Activated CD8-positive, alpha-beta T cell treated with anti-CD3 and anti-CD28 coated beads, Interleukin-2, amount 10 ng/mL, durations not matched to agents 7 days and 5 days (primary cell): ENCODE measurements at places on chromosomes 2 and 18.

DNA sequence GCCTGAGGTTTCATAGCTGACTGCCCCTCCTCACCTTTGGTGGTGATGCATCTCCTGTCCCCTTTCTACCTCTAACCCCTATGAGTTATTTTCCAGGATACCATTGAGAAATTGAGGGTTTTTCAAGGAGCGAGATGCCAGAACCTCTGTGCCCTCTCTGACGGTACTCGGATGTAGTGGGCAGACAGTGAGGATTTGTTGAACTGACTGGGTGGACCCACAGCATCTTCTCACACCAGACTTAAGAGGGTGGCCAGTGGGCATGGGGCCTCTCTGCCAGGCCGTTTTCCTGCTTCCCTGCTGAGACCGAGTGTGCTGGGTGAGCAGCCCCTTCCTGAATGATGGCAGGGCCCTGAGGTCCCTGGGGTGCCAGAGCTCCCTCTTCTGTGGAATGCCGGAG is 46.3 kb downstream of the ARHGEF4 start:
- H3K4me3 ChIP-seq = no peak overlapping the region
- no peaks in the 10 kb centered on the region for H3K36me3 ChIP-seq
- no peak for DNase-seq
- peaks cover 10% of the 10 kb centered on the region for H3K27me3 ChIP-seq

DNA sequence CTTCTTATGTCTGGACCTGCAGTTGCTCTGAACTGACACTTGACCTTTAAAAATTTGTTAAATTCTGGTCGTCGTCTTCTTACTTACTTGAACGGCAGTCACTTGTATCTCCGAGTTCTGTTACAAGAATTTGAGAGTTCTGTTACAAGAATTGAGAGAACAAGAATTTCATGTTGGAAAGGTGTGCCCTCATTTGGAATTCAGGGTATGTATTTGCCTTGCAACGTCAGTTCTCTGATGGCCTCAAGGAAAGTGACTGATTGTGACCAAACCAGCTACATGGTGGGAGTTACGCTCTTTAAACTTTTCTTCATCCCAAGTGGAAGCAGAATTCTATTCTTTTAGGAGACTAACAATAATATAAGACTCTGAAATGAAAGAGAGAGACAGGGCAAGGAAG is 320.0 kb upstream of the TRIB2 start:
- peaks cover 2% of the 10 kb centered on the region for H3K27me3 ChIP-seq
- DNase-seq = no peak
- no peak overlapping the region for H3K4me3 ChIP-seq
- no peak overlapping the region for H3K27ac ChIP-seq

DNA sequence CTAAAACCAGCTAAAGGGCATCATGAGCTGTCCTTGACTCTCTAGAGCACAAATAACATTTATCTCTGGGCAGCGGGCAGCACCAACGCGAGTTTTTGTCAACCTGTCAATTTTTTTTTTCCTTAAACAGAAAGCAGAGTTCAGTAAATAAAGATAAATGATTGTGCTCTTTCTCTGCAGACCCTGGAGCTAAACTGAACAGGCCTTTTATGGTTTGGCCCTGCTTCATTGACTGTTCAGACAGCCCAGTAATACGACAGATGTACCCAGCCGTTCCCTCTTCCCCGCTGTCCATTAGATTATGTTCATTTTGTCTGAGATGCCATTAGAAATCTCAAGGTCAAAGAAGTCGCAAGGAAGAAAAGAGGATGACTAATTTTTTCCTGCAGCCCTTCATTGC is 280.5 kb upstream of the PIK3C3 start:
- no peak for DNase-seq
- no peak overlapping the region for H3K27ac ChIP-seq
- no peaks in the 10 kb centered on the region for H3K4me1 ChIP-seq
- no peaks in the 10 kb centered on the region for H3K27me3 ChIP-seq
- H3K4me3 ChIP-seq = no peak overlapping the region
- H3K36me3 ChIP-seq = no peaks in the 10 kb centered on the region

GRCh38 chr2:98514879-98515249 is 70.2 kb downstream of the INPP4A start:
- no peak overlapping the region for H3K4me3 ChIP-seq
- no peaks in the 10 kb centered on the region for H3K27me3 ChIP-seq

DNA sequence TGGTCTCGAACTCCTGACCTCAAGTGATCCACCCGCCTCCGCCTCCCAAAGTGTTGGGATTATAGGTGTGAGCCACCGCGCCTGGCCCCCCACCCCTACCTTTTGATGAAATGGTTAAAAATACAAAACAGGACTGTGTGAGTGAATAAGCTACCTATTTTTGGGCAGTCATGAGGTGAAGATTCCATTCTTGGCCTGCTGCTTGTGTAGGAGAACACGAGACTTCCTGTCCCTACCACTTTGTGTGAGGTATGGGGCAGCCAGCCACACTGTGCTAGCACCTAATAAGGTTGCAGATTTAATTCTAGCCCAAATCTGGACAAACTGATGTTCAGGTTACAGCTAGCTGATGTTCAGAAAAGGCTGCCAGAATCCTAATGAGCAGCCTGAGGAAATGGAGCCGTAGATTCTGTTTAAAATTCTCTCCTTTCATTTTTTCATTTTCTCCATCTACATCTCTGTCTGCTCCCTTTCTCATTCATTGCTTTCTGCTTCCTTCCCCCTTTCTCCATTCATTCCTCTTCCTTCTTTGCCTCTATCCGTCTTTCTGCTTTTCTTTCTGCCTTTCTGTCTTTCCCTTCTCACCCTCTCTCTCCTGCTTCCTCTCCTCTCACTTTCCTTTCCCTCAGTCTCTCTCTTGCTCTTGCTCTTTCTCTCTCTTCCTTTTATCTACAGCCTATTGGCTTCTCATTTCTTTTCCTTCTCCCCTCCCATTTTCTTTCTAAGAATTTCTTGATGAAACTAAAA is 4.6 kb upstream of the LTBP1 start:
- no peaks in the 10 kb centered on the region for H3K36me3 ChIP-seq
- no peak overlapping the region for H3K27ac ChIP-seq
- no peaks in the 10 kb centered on the region for H3K4me1 ChIP-seq
- no peak overlapping the region for H3K4me3 ChIP-seq

GRCh38 chr18:11177382-11177781 is 28.0 kb upstream of the PIEZO2 start:
- DNase-seq = no peak
- no peaks in the 10 kb centered on the region for H3K27me3 ChIP-seq
- H3K27ac ChIP-seq = no peak overlapping the region
- H3K4me3 ChIP-seq = no peak overlapping the region
- no peaks in the 10 kb centered on the region for H3K4me1 ChIP-seq

DNA sequence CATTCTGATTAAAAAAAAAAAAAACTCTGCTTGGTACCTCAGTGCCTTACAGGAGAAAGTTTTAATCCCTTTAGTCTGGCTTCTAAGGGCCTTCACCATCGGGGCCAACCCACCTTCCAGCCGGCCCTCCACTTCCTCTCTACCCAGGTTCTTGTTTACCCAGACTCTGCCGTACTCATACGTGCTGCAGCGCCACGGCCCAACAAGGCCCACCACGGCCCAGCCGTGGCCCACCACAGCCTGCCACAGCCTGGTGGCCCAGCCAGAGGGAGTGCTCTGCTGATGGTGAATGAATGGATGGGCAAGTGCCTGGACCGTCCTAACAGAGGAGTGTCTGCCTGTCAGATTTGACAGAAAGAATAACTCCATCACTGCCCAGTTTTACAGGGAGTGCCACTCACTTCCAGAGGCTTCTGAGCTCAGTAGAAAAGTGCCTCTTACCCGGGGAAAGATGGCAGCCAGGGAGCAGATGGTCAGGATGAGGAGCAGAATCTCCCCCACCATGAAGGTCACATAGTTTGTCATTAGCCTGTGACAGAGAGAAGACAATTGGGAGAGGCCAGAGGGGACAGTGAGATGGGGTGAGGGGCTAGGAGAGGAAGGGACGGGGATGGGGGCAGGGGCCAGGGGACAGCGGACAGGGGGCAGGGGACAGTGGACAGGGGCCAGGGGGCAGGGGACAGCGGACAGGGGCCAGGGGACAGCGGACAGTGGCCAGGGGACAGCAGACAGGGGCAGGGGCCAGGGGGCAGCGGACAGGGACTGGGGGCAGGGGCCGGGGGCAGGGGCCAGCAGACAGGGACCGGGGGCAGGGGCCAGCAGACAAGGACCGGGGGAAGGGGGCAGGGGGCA is 38.2 kb downstream of the CENPO start:
- no peak for DNase-seq
- no peak overlapping the region for H3K4me3 ChIP-seq
- H3K4me1 ChIP-seq = peaks cover 4% of the 10 kb centered on the region
- peaks cover 28% of the 10 kb centered on the region for H3K36me3 ChIP-seq
- no peak overlapping the region for H3K27ac ChIP-seq

DNA sequence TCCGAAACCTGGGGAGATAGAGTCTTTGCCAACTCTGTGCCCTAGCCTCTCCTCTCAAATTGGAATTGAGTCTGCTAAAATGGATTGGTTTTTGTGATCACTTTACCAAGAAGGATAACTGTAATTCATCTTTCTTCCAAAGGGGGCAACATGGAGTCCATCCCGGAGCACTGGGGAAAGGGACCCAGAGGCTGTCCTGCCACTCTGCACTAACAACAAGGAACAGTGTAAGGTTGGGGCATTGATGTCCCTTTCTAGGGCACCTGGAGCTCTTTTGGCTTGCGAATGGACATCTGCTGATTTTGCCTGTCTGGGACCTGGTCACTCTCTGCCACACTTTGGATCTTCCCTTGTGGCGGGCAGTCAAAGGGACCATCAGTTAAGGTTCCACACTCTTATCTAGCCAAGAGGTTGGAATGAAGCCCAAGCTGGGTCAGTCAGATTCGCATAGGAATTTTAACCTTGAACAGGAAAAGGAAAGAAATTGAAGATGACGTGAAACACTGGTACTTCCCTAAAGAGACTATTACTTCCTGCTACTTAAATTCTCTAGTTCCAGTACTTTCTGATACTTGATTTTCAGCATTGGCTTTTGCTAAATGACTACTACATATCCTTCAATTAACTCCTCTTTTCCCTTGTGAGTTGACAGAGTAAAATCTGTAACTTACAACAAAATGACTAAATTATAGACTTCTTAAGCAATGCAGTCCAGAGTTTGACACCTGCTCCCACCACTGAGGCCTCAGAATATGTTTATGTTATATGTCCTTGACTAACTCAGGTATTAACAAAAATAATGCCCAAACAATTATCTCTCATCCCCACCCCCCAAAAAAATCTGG is 64.7 kb upstream of the KLF7 start:
- no peaks in the 10 kb centered on the region for H3K36me3 ChIP-seq
- no peaks in the 10 kb centered on the region for H3K27me3 ChIP-seq

- no peaks in the 10 kb centered on the region for H3K36me3 ChIP-seq
- DNase-seq = no peak
- no peaks in the 10 kb centered on the region for H3K27me3 ChIP-seq
- no peaks in the 10 kb centered on the region for H3K4me1 ChIP-seq
These were observed 107.8 kb upstream of the ZNF521 start for GRCh38 chr18:25459814-25460213.

GRCh38 chr2:75853436-75853835 is 142.7 kb upstream of the GCFC2 start:
- no peak overlapping the region for H3K4me3 ChIP-seq
- H3K27ac ChIP-seq = no peak overlapping the region
- H3K27me3 ChIP-seq = no peaks in the 10 kb centered on the region
- no peak for DNase-seq
- H3K4me1 ChIP-seq = no peaks in the 10 kb centered on the region

DNA sequence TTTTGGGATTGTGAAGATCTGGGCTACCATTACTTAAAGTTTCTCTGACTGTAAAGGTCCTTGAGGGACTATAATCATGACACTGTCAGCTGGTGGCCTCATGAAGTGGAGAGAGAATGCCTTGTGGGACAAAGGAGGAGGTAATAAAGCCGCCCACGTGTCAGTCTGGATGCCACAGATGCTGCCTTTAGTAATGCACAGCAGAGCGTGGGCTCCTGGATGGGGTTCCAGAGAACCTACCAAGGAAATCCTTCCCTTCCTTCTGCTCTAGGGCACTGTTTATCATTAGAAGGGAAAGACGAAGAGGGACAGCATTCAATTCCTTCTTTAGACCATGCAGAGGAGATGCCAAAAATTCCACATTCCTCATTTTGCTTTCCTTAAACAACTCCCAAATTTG is 63.5 kb downstream of the COL5A2 start:
- H3K27ac ChIP-seq = no peak overlapping the region
- no peak overlapping the region for H3K4me3 ChIP-seq
- H3K4me1 ChIP-seq = no peaks in the 10 kb centered on the region
- no peaks in the 10 kb centered on the region for H3K36me3 ChIP-seq
- DNase-seq = no peak

DNA sequence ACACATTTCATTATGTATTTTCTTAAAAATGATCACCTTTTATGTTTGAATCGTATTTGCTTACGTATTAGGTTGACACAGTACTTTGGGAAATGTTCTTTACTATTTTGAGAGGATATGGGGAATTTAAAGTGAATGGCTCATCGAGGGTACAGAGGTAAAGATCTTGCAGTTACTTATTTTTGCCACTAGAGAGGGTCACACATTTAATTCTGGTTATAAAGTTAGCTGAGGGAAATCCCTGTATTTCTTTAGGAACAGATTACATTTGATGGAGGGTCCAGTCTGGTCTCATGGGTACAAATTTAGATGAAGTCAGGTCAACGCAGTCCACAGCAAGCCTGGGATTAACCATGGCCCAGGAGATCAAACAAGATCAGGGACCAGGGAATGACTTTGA is 24.5 kb downstream of the DYNC2LI1 start:
- H3K4me3 ChIP-seq = no peak overlapping the region
- no peaks in the 10 kb centered on the region for H3K36me3 ChIP-seq
- no peaks in the 10 kb centered on the region for H3K4me1 ChIP-seq
- H3K27me3 ChIP-seq = no peaks in the 10 kb centered on the region

DNA sequence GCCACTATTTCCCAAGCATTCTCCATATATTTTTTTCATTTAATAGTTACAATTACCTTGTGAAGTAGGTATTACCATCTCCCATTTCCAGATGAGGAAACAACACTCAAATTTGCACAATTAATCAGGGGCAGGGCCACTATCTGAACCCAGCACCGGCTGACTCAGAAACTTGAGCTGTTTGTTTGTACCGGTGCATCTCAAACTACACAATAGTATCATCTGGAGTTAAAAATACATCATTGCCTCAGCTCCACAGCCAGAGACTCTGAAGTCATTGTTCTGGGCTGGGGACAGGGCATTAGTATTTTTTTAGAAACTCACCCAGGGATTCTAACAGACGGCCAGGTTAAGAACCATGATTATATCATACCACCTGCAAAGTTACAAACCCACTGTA is 55.9 kb downstream of the CDCA7 start:
- no peak overlapping the region for H3K4me3 ChIP-seq
- no peaks in the 10 kb centered on the region for H3K36me3 ChIP-seq
- H3K4me1 ChIP-seq = no peaks in the 10 kb centered on the region

DNA sequence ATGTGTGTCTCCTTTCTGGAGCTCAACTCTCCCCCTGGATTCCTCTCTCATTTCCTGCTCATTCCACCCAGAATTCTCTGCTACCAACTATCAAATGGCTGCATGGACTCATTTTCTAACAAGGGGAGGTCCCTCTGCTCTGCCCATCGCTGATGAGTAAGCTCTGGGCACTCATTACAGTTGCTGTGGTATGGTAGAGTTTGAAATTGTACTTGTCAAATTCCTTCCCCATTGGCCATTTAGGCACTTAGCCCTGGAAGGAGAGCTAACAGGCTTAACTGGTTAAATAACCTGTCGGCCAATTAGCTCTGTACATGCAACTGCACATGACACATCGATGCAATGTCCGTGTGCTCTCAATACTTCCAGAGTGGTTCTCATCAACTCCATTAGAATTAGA is 20.4 kb downstream of the COL6A3 start:
- H3K36me3 ChIP-seq = no peaks in the 10 kb centered on the region
- H3K4me1 ChIP-seq = no peaks in the 10 kb centered on the region
- no peak overlapping the region for H3K27ac ChIP-seq
- peaks cover 2% of the 10 kb centered on the region for H3K27me3 ChIP-seq

- no peak overlapping the region for H3K4me3 ChIP-seq
- H3K27ac ChIP-seq = no peak overlapping the region
- H3K27me3 ChIP-seq = no peaks in the 10 kb centered on the region
- H3K36me3 ChIP-seq = no peaks in the 10 kb centered on the region
- H3K4me1 ChIP-seq = no peaks in the 10 kb centered on the region
These were observed 105.7 kb upstream of the GATA6 start for GRCh38 chr18:22063672-22064071.
